ENCODE measurements at places on chromosomes 4 and X.

GRCh38 chrX:109732017-109732801 is 848 bp downstream of the ACSL4 start:
- peak; percentile 16 for DNase-seq

DNA sequence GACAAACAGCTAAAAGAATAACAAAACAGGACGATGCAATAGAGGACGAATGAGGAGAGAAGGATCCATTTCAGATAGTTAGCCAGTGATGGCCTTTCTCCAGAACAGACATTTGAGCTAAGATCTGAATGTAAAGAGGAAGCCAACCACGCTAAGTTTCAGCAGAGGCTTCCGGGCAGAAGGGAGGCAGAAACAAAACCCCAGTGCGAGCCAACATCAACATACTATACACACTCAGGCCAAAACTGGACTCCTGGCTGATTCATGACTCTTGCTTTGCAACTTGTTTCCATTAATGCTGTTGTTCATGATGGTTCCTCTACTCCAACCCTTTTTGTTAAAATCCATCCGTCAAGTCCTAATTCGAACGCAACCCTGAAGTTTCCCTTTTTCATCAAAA is 730.3 kb downstream of the TRIML1 start:
- no peak for DNase-seq

DNA sequence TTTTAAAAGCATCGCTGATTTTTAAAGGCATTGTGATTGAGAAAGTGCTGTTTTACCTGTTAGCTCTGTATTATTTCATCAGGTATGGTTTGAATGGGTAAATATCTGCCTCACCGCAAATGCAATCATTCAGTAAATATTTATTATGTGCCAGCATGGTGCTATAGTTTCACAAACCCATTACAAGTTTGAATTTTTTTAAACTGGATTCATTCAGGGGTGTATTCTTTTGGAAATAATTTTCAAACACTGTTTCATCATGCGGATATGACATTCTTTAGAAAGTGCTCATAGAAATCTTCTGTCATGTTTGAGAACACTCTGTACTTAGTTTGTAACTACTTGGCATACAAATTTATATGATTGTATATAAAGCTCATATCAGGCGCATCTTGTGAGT is 37.2 kb downstream of the LIMCH1 start:
- no peak for DNase-seq

DNA sequence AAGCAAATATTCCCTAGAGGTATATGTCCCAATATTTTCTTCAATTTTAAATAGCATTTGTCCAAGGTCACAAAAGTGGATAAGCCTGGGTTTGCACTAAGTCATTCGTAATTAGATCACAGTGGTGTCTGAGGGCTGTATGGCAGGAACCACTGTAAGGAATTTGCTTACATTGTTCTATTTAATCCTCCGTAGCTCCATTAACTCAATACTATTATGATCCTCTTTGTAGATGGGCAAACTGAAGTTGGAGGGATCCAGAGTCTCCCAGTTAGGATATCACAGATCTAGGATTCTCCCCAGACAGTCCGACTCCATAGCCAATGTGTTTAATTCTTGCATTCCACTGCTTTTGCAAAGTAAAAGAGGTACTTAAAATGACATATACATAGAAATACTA is 242.7 kb upstream of the DCAF8L1 start:
- no peak for DNase-seq

- no peak for DNase-seq
Measured at GRCh38 chr4:110119337-110119736, 79.1 kb downstream of the ELOVL6 start.

DNA sequence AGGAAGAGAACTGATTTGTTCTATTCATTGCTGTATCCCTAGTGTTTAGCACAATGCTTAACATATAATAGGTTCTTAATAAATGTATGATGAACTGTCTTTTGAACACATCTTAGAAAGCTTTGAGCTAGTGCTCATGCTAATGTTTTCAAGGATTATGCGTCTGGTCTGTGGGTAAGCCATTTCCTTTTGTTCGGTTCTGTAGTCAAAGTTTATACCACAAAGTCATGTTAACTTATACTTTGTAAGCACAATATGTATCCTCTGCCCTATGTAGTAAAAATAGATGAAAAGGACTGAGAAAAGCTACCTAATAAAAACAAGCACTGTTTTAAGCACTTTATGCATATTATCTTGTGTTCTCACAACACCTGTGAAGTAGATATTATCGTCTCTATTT is 301.9 kb downstream of the GLUD2 start:
- DNase-seq: no peak

- peak; percentile 24 for DNase-seq
Measured at GRCh38 chr4:143389579-143390195, 53.0 kb downstream of the GAB1 start.

DNA sequence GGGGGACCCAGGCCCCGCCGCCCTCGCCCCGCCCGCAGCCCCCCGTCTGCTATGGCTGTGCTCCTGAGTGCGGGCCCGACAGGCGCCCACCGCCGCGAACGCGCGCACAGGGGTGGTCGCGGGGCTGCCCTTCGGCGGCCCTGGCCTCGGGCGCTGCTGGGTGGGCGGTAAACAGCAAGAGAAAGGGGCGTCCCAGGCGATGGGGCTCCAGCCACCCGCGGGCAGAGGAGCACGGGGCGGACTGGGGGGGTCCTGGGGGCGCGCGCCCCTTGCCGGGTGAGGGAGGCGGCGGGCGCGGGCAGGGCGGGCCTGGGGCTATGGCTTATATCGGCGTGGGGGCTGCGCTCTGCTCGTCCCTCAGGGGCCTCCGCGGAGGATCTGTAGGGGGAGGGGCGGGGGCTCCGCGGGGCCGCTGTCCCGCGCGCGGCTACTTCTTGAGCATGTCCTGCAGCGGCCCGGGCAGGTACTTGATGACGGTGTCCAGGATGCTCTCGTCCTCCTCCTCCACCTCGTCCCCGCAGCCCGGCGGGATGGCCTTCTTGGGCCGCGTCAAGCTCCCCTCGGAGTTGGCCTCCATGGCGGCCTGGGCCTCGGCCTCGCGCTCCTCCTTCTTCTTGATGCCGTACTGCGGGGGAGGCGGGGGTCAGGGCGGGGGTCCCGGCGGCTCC is 39.7 kb downstream of the CPLX1 start:
- no peak for DNase-seq

DNA sequence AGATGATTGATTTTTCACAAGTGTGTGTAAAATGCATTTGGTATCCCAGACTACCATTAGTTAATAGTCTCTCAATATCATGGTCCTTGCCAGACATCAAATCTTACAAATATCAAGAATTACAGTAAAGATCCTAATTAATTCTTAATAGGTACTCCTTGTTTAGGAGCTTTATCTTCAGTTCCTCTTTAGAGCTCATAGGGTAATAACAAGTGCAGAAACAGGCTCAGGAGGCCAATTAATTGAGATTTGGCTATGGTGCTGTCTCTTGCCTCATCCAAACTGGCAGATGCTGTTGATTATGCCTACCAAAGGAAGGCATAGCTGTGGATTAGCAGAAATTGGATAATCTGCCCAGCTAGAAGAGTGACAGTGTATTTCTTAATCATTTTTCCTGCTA is 6.9 kb downstream of the MTMR1 start:
- no peak for DNase-seq

- DNase-seq: no peak
Measured at GRCh38 chr4:34289489-34289888, 1954.8 kb downstream of the ARAP2 start.

- DNase-seq: no peak
Measured at GRCh38 chrX:123310112-123310511, 126.0 kb downstream of the GRIA3 start.

GRCh38 chr4:85774489-85774888 is 299.5 kb downstream of the ARHGAP24 start:
- DNase-seq: no peak

DNA sequence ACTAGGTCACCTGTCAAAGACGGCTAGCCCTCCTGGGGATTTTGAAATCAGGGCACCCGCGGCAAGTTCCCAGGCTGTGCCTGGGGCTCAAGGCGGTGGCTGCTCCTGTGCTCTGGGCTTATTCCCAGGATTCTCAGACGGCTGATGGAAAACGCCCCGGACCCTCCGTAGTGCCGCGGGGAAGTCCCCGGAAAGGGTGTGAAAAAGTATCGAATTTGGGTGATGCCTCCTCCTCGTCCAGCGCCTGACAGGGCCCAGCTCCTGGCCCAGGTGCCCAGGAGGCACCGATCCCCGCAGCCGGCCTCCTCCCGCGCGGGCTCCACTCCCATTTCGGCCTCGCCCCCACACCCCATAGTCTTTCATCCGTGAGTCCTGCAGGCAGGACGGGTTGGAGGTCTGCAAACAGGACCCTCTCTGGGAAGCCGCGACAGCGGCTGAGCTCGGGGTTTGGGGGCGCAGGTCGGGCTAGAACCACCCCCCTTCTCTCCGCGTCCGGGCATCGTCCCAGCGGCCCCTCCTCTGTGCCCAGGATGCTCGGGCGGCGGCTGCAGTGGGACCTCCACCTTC is 1.1 kb upstream of the NSG1 start:
- no peak for DNase-seq

DNA sequence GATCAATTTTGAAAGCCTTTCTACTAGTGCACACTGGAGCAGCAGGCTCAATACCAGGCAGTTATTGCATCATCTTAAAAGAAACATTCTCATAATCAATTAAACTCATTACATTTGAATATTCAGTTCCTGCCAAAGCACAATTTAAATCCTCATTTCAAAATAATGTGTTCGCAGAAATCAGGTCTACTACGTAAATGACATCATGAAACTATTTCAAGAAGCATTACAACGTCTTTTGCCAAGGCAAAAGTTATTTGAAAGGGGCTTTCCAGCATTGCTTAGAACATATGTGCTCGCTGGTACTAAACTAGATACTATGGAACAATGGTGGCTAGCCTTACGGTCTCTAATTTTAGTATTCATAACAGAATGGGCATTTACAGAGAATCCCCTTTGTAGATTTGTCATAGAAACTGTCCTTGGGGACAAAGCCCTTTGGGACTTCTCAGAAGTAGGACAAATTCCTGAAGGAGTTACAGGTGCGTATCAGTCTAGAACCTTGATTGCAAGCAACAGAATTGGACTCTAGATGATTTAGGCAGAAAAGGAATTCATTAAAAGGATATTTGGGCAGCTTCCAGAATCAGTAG is 27.6 kb upstream of the HUWE1 start:
- DNase-seq: no peak

Measured in AG20443 (cell line).